ENCODE measurements at places on chromosomes 3 and 15.

- no peak for DNase-seq
Observed at GRCh38 chr15:79402136-79402535, 30.0 kb upstream of the MINAR1 start.

DNA sequence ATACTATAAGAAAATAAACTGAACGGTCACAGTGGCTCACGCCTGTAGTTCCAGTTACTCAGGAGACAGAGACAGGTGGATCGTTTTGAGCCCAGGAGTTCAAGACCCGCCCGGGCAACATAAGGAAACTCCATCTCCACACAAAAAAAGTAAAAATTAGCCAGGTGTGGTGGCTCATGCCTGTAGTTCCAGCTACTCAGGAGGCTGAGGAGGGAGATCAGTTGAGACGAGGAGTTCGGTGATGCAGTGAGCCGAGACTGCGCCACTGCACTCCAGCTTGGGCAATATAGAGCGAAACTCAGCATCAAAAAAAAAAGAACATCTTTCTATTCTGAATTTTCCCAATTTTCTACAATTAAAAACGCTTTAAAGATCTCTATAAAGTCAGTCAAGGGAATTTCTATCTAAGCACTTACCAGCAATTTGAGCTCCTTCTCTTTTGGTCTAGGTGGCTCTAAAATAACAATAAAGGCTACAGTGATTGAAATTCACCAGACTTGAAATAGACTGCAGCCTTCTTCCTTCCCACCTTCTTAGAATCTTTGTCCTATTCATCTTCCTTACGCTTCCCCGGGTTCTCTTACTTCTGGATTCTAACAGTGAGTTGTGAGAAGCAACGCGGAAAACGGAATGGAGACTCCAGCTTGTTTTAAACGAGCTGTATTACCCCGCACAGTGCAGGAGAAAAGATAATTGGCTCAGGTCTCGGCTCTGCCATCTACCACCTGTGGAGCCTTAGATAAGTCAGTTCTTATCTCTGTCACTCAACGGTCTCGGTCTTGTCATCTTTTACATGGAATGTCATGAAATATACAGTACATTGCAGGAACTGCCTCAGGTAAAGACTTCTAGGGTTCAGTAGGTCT is 812 bp upstream of the SEC62 start:
- DNase-seq = no peak

DNA sequence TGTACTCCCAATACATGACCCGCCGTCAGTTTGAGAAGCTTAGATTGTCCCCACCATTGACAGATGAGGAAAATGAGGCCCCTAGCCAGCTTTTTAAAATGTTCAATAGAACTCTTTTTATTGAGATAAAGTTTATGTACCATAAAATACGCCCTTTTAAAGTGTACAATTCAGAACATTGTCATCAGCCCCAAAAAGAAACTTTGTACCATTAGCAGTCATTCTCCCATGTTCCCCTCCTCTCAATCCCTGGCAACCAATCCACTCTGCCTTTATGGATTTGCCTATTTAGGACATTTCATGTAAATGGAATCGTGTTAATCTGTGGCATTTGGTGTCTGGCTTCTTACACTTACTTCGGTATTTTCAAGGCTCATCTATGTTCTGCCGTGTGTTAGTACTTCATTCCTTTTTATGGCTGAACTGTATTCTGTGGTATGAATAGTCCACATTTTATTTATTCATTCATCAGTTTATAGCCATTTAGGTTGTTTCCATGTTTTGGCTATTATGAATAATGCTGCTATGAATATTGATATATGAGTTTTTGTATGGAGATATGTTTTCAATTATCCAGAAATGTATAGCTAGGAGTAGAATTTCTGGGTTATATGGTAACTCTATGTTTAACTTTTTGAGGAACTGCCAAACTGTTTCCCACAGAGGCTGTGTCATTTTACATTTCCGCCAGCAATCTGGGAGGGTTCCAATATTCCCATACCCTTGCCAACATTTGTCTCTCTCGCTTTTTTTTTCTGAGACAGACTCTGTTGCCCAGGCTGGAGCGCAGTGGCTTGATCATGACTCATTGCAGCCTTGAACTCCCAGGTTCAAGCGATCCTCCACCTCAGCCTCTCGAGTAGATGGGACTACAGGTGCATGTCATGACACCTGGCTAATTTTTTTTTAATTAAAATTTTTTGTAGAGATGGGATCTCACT is 15.3 kb upstream of the PTPN23 start:
- no peak for DNase-seq

GRCh38 chr3:173886-174285 is 22.7 kb upstream of the CHL1 start:
- no peak for DNase-seq

- DNase-seq = no peak
Observed at GRCh38 chr3:149648525-149648924, 9.3 kb downstream of the WWTR1 start.

- no peak for DNase-seq
Observed at GRCh38 chr15:62841891-62842559, 200.5 kb upstream of the TPM1 start.

DNA sequence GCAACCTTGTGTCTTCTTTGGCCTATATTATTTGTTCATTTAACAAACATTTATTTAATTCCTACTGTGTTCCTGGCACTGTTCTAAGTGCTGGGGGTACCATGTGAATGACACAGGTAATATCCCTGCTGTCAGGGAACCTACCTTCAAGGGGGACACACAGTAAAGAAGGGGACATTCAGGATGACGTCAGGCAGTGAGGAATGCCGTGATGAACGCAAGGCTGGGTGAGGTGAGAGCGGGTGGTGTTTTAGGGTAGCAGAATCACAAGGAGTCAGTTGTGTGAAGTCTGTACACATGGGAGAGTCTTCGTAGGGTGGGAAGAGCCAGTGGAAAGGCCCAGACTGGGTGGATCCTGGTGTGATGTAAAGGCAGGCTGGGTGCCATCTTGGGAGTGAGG is 1.7 kb upstream of the FAM107A start:
- no peak for DNase-seq

GRCh38 chr3:49534581-49535441 is 19.5 kb upstream of the BSN start:
- DNase-seq = no peak

GRCh38 chr3:158094235-158095110 is 11.7 kb downstream of the SHOX2 start:
- no peak for DNase-seq

- no peak for DNase-seq
Observed at GRCh38 chr3:9247941-9248521, 1.4 kb downstream of the SRGAP3 start.

GRCh38 chr15:92933831-92934230 is 33.7 kb downstream of the CHD2 start:
- DNase-seq = no peak

DNA sequence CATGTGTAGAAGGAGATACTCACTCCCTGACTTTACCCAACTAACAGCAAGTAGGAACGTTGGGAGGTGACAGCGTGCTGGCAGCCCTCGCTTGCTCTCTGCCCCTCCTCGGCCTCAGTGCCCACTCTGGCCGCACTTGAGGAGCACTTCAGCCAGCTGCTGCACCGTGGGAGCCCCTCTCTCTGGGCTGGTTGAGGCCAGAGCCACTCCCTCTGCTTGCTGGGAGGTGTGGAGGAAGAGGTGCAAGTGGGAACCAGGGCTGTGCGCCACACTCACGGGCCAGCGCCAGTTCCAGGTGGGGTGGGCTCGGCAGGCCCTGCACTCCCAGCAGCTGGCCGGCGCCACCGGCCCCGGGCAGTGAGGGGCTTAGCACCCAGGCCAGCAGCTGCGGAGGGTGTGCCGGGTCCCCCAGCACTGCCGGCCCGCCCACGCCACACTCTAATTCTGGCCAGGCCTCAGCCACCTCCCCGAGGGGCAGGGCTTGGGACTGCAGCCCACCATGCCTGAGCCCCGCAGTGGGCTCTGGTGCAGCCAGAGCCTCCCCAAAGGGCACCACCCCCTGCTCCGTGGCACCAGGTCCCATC is 68.4 kb upstream of the FRMD4B start:
- no peak for DNase-seq

GRCh38 chr15:58362262-58362922 is 69.4 kb upstream of the LIPC start:
- DNase-seq = no peak

GRCh38 chr3:11631820-11632219 is 11.9 kb downstream of the VGLL4 start:
- DNase-seq = no peak

- no peak for DNase-seq
Observed at GRCh38 chr3:113070072-113070640, 79.4 kb downstream of the GTPBP8 start.

DNA sequence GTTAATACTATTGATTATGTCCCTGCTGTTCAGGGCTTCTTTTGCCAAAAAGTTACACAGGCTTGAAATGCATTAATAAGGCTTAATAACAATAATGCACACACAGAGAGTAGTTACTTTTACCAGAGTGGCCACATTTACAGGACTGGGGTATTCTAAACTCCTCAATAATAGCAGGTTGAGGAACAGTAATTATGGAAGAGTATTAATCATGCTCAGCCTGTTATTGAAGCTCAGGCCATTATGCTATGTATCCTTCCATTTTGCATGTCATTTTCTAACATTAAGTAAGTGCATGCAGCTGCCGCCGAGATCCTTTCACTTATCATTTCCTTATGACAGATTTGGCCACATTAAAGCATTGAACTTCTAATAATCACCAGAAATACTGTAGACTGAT is 5.7 kb downstream of the ARRDC4 start:
- no peak for DNase-seq

DNA sequence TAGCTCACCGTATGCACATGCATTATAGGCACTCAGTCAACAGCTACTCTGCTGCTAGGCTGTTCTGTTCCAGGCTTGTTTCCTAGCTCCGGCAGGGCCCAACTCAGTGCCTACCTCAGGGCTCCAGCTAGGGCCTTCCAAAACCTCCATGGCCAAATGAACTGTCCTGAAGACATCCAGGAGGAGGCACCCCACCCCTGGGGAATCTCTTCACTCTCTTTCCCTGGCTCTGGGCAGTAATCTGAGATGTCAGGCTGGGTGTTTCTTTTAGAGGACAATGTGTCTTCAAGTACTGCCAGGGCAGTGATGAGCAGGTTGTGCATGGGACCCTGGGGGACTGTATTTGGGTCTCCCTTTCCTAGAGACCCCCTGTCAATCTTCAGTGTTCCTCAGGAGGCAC is 38.3 kb upstream of the TPM1 start:
- no peak for DNase-seq

- DNase-seq = no peak
Observed at GRCh38 chr15:25508369-25509002, 69.7 kb upstream of the UBE3A start.

- DNase-seq = no peak
Observed at GRCh38 chr15:101358895-101359294, 63.8 kb upstream of the SNRPA1 start.

DNA sequence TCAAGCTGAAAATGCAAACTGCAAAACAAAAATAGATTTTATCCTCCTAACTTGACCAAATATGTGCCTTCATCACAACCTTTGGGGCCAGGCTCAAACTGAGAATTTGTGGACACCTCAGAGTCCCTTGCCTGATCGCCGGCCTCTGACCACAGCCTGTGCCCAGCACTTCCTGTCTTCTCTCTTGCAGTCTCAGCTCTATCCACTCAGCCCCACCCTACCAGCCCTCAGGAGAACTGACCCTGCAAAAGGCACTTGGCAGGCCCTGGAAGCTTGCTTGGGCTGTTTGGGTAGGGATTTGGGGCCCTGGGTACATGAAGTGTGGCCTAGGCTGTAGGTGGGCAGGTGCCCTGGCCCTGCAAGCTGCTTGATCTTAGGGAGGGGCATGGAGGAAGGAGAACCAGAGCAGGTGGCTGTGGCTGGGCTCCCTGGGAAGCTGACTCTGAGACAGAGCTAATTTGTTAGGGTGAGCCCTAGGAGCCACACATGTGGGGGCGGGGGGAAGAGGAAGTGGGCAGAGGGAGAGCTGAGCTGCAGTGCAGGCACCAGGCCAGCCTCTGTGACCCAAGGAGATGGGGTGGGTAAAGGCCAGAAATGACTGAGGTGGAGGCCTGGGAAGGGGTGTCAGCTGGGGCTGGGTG is 8.6 kb downstream of the CLEC3B start:
- DNase-seq = no peak

DNA sequence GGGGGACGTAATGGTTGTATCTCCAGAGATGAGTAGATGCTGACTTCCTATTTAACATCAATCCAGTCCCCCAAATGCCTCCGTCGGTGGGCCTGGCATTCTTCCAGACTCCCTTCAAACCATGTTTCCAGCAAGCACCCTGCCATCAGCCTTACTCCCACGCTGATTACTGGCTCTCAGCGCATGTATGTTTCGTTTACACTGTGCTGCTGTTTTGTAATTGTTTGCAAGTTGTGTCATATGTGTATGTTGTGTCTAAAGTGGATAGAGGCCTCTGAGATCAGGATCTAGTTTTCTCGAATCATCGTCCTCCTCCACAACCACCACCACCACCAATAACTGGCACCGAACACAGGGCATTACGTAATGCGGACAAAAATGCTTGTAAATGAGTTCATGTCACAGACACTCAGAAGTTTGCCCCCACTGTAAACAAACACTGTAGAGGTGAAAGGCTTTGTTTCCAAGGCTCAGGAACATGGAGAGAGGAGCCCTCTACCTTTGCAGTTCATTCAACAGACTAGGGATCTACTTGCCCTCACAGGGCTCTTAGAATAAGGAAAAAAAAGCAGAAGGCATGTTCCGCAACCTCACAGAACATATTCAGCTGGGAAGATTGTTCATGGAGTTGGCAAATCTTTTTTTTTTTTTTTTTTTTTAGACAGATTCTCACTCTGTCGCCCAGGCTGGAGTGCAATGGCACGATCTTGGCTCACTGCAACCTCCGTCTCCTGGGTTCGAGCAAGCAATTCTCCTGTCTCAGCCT is 46.1 kb upstream of the SEMA4B start:
- DNase-seq = no peak

DNA sequence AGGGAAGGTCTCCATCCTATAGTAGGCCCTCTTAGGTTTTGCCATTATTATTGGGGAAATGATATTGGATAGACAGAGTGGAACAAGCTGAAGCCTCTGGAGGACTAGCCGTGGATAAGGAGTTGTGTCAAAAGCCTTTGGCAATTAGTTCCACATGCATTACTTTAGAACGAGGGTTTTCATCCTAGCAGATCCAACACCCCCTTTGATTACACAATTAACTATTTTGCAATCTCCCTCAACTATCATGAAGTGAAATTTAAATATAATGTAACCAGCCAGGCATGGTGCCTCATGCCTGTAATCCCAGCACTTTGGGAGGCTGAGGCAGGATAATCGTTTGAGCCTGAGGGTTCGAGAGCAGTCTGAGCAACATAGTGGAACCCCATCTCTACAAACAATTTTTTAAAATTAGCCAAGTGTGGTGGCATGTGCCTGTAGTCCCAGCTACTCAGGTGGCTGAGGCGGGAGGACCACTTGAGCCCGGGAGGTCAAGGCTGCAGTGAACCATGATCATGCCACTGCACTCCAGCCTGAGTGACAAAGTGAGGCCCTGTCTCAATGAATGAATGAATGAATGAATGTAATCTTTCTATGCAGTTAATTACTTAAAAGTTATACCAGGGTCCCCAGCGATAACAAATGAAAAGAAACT is 56.8 kb downstream of the PXYLP1 start:
- DNase-seq = no peak

- peak; percentile 58 for DNase-seq
Observed at GRCh38 chr15:67843571-67844387, 3.9 kb upstream of the RNU6-1 start.

- no peak for DNase-seq
Observed at GRCh38 chr3:54321520-54321919, 199.2 kb downstream of the CACNA2D3 start.

- no peak for DNase-seq
Observed at GRCh38 chr3:3068358-3068881, 41.8 kb downstream of the IL5RA start.

GRCh38 chr15:40142428-40142827 is 18.4 kb upstream of the BUB1B start:
- no peak for DNase-seq

- DNase-seq = no peak
Observed at GRCh38 chr3:89649431-89649830, 542.0 kb downstream of the EPHA3 start.

Data from retinal pigment epithelial cell (primary cell).